ENCODE measurements at places on chromosomes 4 and X.
A peak's percentile ranks its signal among the peaks of the same experiment; 100 is the strongest.

- DNase-seq = no peak
These were observed 24.7 kb upstream of the SOD3 start for GRCh38 chr4:24770667-24771066.

GRCh38 chrX:19907794-19908193 is 20.4 kb upstream of the SH3KBP1 start:
- DNase-seq = no peak

DNA sequence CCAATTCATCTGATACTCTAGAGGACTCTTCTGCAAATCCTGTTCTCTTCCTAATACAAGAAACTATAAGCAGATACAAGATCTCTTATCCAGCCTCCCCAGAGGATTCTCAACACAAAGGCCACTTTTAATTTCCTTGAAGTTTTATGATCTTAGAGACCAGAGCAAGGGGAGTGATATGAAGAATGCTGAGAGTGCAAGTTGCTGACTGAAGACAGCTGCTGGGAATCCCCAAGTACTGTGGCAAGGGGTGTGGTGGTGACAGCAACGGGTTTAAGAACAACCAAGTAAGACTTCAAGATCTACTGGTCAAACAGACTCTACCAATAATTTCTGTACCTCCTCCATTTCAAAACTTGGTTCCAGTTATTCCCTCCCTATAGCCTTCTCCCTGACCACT is 7.0 kb downstream of the AMMECR1 start:
- DNase-seq = no peak

GRCh38 chrX:46298821-46299220 is 246.4 kb downstream of the ZNF674 start:
- no peak for DNase-seq

DNA sequence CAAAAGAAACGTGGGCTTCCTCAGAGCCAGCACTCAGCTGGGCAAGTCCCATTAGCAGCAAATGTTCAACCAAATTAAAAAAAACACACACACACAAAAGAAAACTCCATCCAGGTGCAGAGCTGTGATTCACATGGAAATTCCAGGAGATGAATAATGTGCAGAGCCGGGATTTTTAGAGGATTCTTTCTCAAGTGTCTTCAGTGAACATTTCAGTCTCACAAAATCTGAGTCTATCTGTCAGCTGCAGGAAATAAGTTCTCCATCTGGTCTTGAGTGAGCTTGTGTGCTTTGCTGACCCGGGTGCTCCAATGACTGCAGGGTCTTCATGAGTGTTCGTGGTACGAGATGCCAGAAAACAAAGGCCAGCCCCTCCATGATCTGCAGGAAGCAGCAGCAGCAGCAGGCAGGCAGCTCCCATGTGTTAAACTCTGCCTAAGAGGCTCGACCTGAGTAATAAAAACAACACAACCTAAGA is 44.3 kb downstream of the RASGEF1B start:
- DNase-seq = no peak

DNA sequence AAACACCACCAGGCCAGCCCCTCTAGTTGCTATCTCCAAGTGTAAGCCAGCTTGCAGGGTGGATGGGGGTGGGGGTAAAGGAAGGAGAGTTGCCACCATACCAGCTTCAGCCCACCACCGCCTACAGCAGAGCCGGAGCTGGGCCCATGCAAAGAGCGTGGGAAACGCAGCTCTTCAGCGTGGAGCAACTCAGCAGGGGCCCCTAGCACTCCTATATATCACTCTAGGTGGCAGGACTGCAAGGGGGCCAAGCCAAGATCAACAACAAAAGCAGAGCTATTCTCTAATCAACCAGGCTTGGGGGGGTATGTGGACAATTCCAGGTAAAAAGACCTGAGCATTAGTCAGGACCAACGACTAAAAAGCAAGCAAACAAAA is 35.5 kb upstream of the IQSEC2 start:
- DNase-seq = no peak

DNA sequence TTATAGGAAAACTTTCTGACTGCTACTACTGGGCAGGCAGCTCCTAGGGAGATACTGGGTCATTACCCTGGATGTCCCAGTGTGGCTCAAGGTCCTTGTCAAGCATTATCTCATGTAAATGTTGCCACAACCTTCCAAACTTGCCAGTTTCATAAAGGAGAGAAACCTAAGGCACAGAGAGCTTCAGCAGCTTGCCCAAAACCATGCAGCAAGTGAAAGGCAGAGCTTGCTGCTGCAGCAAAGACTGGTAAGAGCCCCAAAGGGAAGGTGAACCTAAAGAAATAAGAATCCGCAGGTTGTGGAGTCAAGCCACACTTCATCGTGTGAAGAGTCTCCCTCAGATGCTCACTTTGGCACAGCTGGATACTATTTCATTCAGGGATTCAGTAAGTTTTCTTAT is 2.3 kb downstream of the MPP1 start:
- DNase-seq = no peak

DNA sequence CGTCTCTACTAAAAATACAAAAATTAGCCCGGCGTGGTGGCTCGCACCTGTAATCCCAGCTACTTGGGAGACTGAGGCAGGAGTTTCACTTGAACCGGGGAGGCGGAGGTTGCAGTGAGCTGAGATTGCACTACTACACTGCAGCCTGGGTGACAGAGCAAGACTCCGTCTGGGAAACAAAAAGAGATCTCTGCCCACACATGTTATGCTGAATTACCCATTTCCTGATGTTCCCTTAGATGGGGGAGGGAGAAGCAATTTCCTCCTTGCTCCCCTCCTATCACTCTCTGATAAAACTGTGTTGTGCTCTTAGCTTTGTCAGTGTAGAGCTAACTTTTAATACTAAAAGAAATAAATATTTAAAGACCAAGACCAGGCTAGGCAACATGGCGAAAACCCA is 102.5 kb downstream of the LARP7 start:
- no peak for DNase-seq

- DNase-seq = no peak
These were observed 97.3 kb downstream of the MTNR1A start for GRCh38 chr4:186458050-186458449.

DNA sequence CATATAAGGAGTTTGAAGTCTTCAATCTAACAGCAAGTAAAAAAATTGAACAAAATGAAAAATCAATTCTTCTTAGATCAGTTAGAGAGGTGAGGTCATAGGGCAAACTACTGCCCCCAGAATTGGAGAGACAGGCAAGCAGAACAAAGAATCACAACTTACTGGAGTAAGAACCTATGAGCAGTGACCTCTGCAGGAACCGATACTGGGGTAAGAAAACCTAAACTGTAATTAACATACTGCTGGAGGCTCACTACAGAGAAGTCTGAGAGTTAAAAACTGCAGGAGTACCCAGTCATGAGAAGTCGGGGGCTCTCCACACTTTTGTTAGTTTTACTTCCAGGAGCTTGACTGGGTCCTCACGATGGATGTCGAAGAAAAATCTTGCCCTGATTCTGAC is 16.0 kb downstream of the CLDN22 start:
- no peak for DNase-seq

GRCh38 chrX:4059893-4060292 is 346.4 kb upstream of the PRKX start:
- DNase-seq = no peak

GRCh38 chr4:177509226-177509745 is 67.0 kb upstream of the AGA start:
- DNase-seq = no peak

DNA sequence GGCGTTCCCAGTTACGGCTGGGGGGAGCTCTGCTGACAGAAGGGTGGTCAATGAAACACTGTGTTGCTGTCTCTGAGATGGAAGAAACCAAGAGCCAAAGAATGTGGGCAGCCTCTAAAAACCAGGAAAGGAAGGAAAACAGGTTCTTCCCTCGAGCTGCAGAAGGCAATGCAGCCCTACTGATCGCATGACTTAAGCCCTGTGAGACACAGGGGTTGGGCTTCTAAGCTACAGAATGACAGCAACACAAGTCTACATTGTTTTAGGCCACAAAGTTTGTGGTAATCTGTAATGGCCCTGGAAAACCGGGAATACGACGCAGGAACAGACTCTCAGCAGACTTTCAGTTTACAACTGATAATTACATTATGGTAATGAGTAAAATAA is 38.2 kb upstream of the MTNR1A start:
- DNase-seq = no peak

GRCh38 chrX:6857749-6858148 is 289.8 kb upstream of the STS start:
- no peak for DNase-seq

- DNase-seq = no peak
These were observed 22.4 kb downstream of the TLR2 start for GRCh38 chr4:153706519-153706918.

DNA sequence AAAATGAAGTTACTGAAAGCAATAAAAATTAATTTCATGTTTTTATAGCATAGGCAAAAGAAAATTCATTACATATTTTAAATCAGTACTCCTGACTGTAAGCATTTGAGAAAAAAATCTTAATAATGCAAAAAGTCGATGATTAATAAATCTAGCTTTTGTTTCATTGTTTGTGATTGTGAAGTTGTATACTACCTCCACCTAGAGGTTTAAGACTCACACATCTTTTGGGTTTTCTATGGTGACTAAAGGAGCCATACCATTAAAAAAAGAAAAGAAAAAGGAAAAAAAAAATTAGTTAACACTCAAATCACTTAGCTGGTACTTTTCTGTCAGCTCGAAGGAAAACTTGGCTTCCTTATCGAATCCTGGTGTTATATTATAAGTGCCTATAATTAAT is 2.0 kb downstream of the GABRA2 start:
- DNase-seq = no peak

GRCh38 chr4:8591114-8591513 is 1.5 kb upstream of the CPZ start:
- DNase-seq = no peak

- DNase-seq = no peak
These were observed 48.7 kb upstream of the PHOX2B start for GRCh38 chr4:41797260-41797659.

DNA sequence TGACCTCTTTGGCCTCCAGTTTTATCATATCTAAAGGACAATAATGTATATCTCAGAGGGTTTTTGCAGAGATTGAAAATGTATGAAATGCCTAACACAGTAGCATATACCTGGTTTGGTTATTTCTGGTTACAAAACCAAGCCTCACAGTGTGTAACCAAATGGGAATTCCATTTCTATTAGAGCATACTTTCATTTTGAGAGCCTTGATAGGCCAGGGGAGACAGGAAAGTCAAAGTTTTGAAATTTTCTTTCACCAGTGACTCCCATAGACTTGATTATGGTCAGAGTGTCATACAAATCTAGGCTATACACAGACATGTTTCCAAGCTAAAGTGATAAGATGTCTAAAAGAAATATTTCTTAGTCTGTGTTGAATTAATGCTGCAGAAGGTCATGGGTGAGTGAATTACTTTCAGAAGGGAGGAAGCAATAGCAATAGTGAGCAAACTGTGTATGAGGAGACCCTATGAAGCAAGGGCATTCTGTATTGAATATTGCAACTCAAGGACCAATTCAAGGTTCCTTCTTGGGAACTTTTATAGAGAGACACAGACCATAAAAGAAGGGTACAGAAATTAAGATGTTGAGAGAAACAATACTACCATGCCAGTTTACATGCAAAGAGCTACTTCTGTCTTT is 151.1 kb downstream of the PDE5A start:
- DNase-seq = no peak

DNA sequence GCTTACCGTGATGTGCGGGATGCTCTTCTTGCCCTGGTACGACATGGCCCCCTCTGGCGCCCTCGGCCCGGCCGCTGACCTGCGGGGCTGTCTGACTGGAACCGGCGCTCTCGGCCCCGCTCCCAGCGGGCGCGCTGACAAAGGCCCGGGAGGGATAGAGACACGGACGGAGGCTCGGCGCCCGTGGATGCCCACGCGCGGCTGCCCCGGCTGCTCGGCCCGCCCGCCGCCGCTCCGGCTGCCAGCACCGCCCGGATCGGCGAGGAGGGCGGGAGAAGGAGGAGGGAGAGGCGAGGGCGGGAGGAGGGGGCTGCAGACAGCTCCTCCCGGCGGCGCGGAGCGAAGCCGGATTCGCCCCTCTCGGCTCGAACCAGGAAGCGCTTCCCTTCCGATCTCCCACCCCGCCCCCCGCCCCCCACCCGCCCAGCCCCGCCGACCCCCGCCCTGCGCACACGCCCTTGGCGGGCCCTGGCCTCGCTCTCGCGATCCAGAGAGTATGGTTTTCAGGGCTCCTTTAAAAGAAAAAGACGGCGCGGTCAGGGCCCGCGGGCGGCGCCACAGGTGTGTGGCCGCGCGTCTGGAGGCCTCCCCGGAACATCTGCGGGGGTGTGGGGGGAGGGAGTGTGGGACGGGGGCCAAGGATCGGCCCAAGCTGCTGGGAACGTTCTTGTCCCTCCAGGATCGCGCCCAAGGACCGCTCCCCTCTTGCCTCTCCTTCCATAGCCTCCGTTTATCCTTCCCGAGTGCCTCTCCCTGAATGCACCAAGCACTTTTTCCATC is 4.5 kb downstream of the CRMP1 start:
- DNase-seq = no peak

DNA sequence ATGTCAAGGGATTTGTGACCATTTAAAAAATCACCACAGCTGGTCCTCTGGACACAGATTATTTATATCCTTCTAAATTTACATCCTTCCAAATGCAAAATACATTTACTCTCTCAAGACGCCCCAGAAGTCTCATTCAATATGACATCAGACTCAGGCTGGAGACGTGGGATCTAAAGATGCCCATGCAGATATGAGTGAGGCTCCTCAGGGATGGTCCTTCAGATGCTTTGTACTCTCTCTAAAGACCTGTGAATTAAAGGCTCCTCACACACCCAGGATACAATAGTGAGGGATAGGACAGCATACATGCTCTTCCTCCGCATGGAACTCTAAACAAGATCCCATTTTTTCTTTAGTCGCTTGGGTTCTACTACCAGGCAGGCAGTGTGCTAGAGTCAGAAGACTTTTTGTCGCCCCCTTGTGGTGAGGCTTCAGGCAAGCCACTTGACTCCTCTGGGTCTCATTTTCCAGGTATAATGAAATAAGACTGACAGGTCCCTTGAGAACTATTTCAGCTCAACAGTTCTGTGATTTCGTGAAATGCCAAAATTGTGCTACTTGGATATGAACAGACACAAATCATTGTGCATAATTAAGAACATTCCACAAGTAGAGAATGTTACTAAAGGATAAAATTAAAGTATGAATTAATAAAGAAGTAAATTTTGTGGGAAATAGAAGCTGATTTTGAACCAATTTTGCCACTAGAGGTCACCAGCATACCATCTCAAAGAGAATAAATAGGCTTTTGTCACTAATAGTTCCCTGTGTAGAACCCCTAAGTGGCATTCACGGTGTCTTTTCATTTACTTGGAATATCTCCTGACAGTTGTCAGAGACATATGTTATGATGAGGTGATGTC is 13.7 kb upstream of the SCOC start:
- DNase-seq = peak; percentile 39

- DNase-seq = no peak
These were observed 59.5 kb downstream of the HTRA3 start for GRCh38 chr4:8328866-8329559.

Data from stimulated activated CD8-positive, alpha-beta memory T cell treated with anti-CD3 and anti-CD28 coated beads, Interleukin-7, amount 100 ng/mL, for 1 hour (primary cell).